ENCODE measurements at places on chromosomes 5 and 9.

- DNase-seq: no peak
Measured at GRCh38 chr9:135512904-135513303, 8.3 kb upstream of the LCN1 start.

GRCh38 chr5:142758062-142758795 is 11.9 kb upstream of the ARHGAP26 start:
- DNase-seq: no peak

- no peak for DNase-seq
Measured at GRCh38 chr9:99561509-99561917, 260.2 kb upstream of the NR4A3 start.

DNA sequence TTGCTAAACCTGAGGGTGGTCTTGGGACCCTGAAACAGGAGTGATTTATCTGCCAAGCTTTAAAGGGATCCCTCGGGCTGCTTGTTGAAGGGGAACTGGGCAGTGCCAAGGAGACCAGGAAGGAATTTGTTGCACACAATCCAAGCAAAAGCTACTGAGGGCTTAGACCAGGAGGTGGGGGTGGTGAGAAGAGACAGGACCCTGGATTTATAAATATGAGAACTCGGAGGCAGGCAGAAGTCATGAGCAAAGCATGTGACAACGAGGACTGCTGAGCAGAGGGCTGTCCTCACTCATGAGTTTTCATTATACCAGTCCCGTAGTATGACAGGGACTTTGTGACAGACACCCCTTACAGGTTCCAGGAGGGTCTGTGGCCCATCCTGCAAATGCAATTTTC is 237.3 kb downstream of the DRD1 start:
- DNase-seq: no peak

DNA sequence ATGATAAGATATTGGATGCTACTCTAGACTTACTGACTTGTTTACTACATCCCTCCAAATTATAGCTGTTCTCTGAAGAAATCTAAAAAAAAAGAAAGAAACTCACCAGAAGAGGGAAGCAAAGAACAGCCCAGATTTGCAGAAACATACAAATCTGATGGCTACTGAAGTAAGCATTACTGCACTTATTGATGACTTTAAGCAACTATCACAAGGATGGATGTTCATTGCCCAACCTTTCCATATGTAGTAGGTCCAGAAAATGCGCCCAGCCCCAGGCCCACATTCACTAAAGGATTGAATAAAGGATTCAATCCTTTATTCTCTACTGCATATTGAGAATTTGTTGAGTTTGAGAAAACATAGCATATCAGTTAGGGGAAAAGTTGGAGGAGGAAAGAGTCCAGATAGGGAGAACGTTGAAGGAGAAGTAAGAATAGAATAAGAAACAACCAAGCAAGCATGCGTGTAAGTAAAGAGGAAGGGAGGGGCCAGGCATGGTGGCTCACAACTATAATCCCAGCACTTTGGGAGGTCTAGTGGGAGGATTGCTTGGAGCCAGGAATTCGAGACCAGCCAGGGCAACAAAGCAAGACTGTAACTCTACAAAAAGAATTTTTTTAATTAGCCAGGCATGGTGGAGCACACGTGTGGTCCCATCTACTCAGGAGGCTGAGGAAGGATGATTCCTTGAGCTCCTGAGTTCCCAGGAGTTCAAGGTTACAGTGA is 33.8 kb upstream of the DTWD2 start:
- no peak for DNase-seq

DNA sequence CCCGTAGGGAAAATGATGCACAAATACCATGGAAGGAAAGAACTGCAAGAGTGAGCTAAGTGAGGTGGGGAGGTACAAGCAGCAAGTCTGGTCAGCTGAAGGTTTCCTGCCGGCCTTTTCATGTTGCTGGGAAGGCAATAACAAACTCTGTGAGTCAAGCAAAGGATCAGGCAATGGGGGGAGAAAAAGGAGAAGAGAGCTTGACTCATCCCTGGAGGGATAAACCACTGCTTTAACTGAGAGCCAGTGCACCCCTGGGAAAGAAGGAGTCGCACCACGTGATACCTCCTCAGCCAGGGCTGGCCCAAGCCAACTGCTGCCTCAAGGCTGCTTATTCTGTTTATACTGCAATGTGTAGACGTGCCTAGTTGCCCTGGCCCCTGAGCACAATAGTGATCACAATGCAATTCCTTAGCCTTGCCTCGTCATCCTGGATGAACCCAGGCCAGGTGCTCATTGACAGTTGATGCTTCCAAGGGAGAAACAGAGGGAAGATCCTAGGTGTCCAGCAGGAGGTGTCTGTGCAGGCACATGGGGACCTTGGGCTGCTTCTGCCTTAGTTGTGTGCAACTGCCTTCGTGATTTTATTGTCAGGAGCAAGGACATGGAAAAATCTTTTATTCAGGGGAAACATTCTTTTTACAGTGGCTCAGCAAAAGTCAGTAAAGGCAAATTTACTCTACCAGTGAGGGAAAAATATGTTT is 203.0 kb upstream of the TUT7 start:
- peak; percentile 79 for DNase-seq

GRCh38 chr5:35685161-35685560 is 67.5 kb downstream of the SPEF2 start:
- no peak for DNase-seq

GRCh38 chr5:157193699-157194424 is 13.2 kb downstream of the ITK start:
- no peak for DNase-seq

- no peak for DNase-seq
Measured at GRCh38 chr9:98925956-98926355, 17.8 kb upstream of the COL15A1 start.

- DNase-seq: no peak
Measured at GRCh38 chr9:125397736-125398135, 136.1 kb downstream of the GAPVD1 start.

DNA sequence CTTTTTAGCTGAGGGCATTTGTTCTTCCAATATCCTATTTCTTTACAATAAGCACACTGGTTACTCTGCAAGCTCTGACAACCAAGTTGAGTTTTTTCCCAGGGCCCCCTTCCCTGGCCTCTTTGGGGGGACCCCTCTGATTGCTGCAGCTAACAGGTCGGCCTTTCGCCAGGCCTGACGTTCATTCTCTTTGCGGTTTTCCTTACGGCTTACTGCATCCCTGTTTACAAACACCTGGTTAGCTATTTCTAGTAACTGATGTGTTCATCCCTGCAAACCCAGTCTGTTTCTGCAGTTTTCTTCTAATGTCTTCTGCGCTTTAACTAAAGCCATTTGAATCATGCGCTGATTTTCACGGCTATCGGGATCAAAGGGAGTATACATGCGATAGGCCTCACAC is 37.5 kb upstream of the PPP1R26 start:
- no peak for DNase-seq

DNA sequence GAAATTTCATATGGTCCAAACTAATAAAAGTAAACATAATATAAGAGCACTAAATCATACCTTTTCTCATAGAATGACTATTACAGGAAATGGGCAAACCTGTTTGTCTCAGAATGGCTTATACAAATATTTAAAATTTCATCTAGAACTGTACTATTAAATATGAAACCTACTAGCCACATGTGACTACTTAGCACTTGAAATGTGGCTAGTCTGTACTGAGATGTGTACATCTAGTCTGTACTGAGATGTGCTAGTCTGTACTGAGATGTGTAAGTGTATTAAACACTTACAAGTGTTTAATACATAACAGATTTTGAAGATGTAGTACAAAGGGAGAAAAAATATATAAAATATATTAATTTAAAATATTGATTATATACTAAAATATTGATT is 22.4 kb downstream of the ABITRAM start:
- no peak for DNase-seq

DNA sequence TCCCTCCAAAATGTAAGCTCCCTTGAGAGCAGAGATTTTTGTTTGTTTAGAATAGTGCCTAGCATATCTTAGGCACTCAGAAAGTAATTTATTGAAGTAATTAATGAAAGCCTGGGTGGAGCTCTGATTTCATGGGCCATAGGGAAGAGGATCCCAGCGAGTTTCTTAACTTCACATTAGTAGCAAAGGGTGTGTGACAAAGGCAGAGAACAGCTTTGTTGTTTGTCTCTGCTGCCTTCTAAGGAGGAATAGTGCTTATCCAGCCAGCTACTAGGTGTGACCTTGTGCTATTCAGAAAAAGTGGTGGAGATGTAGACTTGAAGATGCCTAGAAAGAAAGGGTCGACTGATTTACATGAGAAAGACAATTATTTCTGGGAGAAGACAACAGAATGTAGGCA is 149.0 kb downstream of the CD180 start:
- DNase-seq: no peak

GRCh38 chr9:109906766-109907382 is 126.9 kb downstream of the PALM2AKAP2 start:
- DNase-seq: no peak

- DNase-seq: no peak
Measured at GRCh38 chr5:149940077-149940574, 4.5 kb downstream of the PDE6A start.

- DNase-seq: no peak
Measured at GRCh38 chr9:129568560-129569501, 52.1 kb downstream of the C9orf50 start.

All from epithelial cell of prostate (primary cell).